ENCODE measurements at places on chromosomes 16 and 17.

DNA sequence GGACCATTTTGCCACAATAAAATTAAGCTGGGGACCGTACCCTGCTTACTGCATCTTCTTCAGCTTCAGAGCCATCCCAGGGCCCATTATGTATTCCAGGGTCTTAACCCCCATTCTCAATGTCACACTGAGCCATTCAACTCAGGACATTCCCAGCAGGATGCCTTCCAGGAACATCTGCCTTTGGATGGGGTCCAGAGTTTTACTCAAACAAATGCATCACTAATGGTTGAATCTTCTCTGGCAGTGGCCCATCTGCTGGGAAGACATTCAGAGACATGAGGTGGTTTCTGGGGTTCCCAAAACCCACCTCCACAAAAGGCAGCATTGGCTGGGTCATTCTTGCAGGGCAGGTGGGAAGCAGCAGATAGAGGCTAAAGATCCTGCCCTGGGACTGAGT is 3.4 kb upstream of the SEC14L5 start:
- DNase-seq, result no peak

- DNase-seq, result peak; percentile 28
These were observed 11.5 kb downstream of the FLII start for GRCh38 chr17:18246880-18247612.

- no peak for DNase-seq
These were observed 3.1 kb upstream of the WFIKKN1 start for GRCh38 chr16:627454-628239.

DNA sequence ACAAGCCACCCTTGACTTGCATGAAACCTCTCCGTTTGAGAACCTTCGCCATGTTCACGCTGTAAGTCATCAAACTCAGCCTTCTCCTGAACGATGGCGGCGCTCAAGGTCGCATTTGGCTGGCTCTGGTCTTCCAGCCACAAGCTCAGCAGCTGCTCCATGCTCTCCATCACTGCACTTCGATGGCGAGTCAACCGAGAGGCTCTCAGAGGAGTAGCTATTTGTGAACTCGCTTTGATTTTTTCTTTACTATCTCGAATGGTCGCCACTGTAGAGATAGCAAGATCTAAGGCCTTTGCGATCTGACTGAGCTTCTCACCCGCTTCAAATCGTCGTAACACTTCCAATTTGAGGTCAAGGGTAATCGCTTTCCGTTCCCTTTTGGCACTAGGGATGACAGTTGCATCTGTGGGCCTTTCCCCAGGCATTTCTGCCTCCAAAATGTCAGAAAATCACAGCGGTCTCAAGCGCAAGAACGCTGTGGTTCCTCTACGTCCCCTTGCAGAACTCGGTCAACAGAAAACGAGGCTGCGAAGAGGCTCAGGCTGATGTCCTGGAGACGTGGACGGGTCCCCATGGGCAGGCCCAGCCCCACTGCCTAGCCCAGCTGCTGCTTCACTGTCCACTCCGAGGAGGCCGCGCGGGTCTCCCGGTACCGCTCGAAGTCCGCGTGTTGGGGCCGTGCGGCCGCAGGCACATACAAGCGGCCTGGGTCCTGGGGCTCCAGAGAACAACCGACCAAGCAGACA is 23.1 kb downstream of the DEF8 start:
- no peak for DNase-seq

DNA sequence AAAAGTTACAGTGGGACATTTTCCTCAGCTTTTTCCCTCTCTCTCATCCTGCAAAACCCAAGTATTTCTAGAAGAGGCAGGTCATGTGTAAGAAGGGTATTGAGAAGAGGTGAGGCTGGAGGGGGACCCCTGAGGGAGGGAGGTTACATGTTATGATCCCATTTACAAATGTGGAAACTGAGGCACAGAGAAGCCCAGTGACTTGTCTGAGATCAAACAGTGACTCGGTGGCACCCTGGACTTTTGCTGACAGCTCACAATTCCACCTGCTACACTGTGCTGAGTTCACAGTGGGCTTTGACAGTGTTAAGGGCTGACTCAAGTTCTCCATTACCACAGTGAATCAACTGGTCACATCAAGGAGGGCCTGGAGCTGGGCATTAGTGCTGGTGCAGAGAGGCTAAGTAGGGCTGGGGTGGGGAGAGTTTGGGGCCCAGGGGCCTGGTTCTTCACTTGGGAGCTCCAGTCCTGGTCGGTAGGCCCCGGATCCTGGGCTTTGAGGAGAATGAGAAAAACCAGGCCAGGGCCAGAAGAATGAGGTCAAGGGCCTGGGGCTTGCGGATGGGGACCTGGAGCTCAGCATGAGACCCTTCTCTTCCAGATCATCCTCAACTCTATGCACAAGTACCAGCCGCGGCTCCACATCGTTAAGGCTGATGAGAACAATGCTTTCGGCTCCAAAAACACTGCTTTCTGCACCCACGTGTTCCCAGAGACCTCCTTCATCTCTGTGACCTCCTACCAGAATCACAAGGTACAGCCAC is 26.0 kb downstream of the TBX4 start:
- no peak for DNase-seq

- no peak for DNase-seq
These were observed 9.2 kb upstream of the ALOX12 start for GRCh38 chr17:6986676-6987075.

DNA sequence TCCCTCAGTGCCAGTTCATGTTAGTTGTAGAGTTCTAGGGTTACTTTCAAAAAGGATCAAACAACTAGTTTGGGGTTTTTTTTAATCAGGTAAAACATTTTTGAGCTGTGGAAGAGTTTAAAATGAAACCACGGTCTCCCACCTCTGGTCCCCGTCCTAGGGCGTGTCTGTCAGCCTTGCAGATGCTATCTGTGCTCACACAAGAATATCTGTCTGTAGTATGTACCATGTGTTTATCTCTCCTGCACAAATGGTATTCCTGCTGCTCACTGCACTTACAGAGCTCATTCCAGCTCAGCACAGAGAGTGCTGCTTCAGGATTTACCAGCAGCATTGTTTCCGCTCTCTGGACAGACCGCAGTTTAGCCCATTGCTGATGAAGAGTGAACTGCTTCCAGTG is 38.9 kb downstream of the UBN1 start:
- DNase-seq, result no peak

DNA sequence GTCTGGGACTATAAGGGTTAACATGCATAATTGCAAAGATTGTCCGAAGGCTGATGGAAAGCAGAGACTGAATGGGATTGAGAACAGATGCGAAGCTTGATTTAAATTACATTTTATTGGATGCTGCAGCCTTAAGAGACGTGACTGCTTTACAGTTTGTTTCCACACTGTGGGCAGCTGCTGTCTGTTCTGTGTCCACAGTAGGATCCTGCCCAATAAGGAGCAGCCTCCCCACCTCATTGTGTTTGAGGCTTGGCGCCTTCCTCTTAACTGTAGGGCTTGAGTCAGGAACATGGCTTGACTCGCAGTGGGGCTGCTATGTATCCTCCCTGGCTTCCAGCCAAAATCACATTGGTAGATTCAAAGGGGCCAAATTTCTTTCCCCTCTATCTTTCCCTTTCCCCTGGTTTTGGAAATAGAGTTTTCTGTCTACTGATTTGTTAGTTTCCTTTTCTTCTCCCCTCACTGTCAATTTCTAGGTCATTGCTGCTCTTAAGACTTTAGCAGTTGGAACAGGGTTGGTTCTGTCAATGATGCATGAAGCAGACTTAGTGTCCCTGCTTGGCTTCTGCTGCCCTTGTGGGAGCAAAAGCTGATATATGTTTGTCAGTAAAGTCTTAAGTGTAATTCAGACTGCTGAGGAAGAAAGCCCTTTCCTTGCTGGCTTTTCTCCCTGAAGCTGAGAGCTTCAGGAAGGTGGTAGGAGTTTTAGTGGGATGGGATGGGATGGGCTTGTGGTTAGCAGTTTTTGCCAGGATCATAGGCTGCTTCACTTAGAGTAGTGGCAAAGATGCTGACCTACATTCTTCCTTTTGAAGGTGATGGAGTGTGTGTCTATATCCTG is 5.0 kb upstream of the RARA start:
- DNase-seq, result no peak

DNA sequence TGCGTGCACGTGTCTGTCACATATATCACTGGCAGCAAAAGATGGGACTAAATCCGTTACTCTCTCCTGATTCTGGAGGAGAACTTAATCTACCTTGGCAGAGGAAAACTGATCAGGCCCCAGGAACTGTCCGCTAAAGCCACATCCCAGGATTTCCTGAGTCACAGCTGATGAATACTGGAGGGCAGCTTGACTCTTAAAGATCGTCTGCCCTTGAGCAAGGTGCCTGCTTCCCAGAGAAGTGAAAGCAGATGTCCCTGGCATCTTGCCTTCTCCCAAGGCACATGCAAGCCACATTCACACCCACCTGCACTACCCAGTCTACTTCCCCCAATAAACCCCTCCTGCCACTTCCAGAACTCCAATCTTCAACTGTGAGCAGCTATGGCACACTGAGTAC is 99.8 kb downstream of the CPPED1 start:
- DNase-seq, result no peak

- DNase-seq, result peak; percentile 84
These were observed 3.0 kb downstream of the TNK1 start for GRCh38 chr17:7383742-7384488.

Measured in CD4-positive, alpha-beta T cell treated with Interleukin-17A for 1 hour (primary cell).